Thoracic aorta endothelial cell (primary cell): ENCODE measurements at places on chromosomes 11 and 22. TPM values are rescaled to one million over a fixed set of nuclear protein-coding genes. Genes with fewer than 3 reads are reported as not detected.

Gene GGT5
- total RNA-seq: 2.3 and 20.8 TPM in 2 replicates

Gene AGBL2
- 0.07 TPM in 1 of 2 replicates, not detected in the other for total RNA-seq

Gene DBX1
- not detected in 2 replicates for total RNA-seq

Gene DGCR6
- 0.13 and 0.29 TPM in 2 replicates for total RNA-seq

Gene IFTAP
- 39.4 and 45.6 TPM in 2 replicates for total RNA-seq

Gene CCDC87
- 0.27 and 0.50 TPM in 2 replicates for total RNA-seq

Gene A4GALT
- total RNA-seq: 10.6 and 12.4 TPM in 2 replicates

Gene DAGLA
- total RNA-seq: 1.7 and 2.3 TPM in 2 replicates

Gene OR4D5
- not detected in 2 replicates for total RNA-seq

Gene SULT4A1
- 0.53 TPM in 1 of 2 replicates, not detected in the other for total RNA-seq

Gene TREH
- not detected in 2 replicates for total RNA-seq
